ENCODE measurements at places on chromosomes 12 and 14.

DNA sequence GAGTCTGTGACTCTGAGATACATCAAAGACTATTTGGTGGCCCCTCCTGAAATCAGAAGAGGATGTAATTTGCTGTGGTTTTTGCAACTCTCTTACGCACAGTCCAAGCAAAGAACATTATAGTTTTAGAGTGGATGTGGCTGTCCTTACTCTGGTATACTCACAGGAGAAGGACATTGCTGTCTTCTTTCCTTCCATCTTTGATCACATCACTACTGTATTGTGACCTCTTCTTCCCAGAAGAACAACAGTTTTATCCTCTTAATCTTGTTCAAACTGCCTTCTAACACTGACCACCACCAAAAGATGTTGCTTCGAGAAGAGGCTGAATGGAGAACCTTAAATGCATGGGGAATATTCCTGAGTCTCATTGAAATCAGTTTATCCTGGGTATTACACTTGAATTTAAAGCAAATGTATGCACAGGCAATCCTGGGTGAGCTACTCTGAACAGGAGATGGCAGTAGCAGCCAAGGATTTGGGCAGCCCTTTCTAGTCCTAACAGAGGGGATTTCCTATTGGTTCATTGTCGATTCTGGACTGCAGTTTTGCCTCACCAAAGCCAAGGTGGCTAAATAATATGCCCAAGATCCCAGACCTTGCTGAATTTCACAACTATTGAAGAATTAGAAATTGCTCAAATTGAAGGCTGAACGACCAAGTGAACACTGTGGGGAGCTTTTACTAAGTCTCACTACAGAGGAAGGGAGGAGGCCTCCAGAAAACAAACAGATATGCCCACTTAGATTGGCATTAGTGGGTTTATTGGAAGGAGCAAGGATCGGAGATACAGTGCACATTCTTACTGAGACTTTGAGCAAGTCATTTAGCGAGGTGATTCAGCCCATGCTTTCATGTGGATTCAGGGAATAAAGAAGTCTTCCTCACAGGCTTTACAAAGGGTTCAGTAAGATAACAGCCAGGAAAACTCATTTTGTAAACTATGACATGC, 282.8 kb downstream of the PAWR start:
- no peak for DNase-seq

DNA sequence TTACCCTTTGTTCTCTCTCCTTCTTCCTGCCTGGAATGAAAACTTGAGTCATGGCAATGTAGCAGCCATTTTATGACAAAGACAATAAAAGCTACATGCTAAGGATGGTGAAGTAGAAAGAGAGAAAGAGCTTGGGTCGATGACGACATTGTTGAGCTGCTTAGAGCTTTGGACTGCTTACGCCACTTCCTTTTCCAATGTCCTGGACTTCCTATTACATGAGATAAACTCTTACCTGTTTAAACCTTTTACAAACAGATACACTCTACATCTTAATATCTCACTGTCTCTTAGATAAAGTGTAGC, 70.1 kb downstream of the PEBP1 start:
- no peak for DNase-seq

DNA sequence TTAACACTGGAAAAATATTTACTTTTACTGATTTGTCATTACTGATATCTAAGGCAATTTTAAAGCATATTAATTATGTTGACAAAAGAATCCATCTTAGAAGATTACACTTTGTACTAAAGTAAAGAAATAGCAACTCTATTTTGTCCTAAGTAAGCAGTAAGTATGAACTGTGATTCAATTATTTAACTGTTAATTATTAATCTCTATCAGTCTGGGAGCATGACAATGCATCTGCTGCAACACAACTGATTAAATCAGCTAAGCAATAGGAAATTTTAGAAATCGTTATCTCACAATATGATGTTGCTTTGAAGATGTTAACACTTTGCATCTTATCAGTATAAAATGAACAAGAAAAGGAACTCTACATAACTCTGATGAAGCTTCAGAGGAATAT, 172.3 kb downstream of the DPY19L2 start:
- DNase-seq, result no peak

DNA sequence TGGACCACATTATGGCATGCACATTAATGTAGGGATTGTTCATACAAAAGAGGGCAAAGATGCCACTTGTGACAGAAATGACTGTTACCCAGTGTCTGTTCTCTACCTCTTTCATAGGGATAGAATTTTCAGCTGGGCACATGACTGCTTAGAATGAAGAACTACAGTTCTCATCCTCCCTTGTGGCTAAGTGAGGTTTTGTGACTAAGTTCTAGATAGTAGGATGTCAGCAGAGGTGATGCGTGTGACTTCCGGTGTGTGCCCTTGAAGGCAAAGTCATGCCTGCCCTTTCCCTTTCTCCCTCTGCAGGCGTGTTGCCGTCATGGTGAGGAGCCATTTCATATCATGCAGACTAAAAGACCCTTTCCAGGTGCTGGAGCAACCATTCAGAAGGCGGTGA, 99.3 kb downstream of the CACNA1C start:
- no peak for DNase-seq

GRCh38 chr12:102396276-102396675, 84.1 kb downstream of the IGF1 start:
- DNase-seq, result no peak

GRCh38 chr14:77311217-77311616, 9.5 kb downstream of the POMT2 start:
- DNase-seq, result no peak
